ENCODE measurements at places on chromosomes 3 and 15.

- no peak for DNase-seq
Measured at GRCh38 chr3:31288224-31288623, 244.5 kb upstream of the STT3B start.

GRCh38 chr3:161233557-161233956 lies 12.4 kb downstream of the NMD3 start:
- no peak for DNase-seq

DNA sequence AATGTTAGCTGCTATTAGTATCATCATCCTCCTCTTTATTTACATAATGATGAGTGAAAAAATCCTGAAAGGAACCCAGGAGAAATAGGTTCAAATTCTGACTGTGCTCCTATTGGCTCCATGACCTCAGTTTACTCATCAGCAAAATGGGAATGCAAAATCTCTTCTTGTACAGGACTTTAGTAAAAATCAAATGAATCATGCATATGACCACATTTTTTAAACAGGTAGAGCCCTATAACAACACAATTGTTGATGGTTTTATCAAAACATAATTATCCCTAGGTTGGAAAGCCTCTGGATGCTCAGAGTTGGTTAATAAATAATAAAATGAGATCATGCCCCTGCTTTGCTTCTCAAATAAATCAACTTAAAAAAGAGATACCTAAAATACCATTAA lies 16.0 kb upstream of the NR2F2 start:
- no peak for DNase-seq

GRCh38 chr3:50337175-50337861 lies 3.3 kb downstream of the RASSF1 start:
- DNase-seq, result peak; percentile 100

- no peak for DNase-seq
Measured at GRCh38 chr3:184748219-184749135, 36.6 kb upstream of the MAGEF1 start.

DNA sequence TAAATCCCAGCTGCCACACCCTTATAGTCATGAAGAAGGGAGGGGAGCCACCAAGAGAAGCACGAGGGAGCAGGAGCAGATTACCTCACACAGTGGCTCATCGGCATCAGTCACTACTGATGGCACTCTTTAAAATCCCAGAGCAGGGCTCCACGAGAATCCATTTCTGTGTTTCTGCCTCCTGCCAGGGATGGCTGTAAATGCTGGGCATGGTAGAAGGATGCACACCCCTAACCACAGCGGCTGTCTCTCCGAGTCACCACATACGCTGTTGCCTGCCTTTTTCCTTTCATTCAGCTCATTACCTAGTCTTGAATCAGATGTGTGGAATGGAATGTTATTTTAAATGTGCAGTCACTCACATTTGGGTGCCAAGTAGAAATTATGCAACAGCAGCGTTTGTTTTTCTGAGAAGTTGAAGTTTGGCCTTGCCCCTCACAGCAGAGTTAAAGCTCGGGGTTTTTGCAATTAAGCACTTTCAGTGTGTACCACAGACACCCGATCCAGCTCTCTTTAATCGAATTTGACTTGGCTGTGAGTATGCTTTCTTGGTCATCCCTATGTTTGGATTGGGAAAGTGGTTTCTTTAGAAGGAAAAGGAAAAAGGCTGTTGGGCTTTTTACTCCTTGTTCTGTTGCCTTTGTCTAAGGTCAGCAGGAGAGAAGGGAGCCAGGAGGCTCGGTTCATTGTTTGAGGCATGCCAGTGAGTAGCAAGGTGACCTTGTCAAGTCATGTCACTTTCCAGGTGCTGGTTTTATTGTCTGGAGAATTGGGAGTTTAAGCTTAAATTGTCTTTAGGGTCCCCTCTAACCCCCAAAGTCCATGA lies 284.2 kb upstream of the TPM1 start:
- peak; percentile 84 for DNase-seq

- DNase-seq, result no peak
Measured at GRCh38 chr3:111151438-111151837, 79.8 kb downstream of the NECTIN3 start.

GRCh38 chr15:65827065-65827464 lies 35.0 kb upstream of the DENND4A start:
- no peak for DNase-seq

GRCh38 chr15:98241032-98241554 lies 280.6 kb downstream of the ARRDC4 start:
- DNase-seq, result no peak

DNA sequence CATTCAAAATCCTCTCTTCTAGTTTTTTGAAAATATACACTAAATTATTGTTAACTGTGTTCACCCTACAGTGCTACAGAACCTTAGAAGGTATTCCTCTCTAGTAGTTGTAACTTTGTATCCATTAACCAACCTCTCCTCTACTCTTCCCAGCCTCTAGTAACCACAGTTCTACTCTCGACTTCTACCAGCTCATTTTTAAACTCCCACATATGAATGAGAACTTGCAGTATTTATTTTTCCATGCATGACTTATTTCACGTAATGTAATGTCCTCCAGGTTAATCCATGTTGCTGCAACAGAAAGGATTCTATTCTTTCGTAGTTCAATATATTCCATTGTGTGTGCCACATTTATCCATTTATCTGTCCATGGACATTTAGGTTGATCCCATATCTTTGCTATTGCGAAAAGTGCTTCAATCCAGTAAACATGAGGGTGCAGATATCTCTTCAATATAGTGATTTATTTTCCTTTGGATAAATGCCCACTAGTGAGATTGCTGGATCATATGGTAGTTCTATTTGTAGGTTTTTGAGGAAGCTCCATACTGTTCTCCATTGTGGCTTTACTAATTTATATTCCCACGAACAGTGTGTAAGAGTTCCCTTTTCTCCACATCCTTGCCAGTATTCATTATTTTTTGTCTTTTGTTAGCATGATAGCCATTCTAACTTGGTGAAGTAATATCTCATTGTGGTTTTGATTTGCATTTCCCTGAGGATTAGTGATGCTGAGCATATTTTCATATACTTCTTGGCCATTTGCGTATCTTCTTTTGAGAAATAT lies 113.7 kb upstream of the SMAD3 start:
- no peak for DNase-seq

DNA sequence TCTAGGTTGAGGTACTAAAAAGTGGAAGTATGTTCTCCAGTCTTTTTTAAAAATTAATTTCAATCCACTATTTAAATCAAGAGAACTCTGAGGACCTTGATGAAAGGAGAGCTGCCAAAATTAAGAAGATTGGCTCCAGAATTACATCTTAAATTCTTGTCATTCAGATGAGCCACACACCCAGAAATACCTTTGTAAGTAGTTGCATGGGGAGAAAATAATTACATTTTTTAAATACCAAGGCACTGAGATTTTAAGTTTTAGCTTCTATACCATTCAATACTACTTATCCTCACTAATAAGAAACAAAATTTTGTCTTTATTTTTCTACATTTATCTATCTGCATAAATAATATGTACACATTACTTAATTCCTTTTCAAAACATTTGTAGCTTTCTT lies 1132.8 kb downstream of the OTOL1 start:
- DNase-seq, result no peak

GRCh38 chr15:92958105-92958504 lies 58.0 kb downstream of the CHD2 start:
- DNase-seq, result no peak

DNA sequence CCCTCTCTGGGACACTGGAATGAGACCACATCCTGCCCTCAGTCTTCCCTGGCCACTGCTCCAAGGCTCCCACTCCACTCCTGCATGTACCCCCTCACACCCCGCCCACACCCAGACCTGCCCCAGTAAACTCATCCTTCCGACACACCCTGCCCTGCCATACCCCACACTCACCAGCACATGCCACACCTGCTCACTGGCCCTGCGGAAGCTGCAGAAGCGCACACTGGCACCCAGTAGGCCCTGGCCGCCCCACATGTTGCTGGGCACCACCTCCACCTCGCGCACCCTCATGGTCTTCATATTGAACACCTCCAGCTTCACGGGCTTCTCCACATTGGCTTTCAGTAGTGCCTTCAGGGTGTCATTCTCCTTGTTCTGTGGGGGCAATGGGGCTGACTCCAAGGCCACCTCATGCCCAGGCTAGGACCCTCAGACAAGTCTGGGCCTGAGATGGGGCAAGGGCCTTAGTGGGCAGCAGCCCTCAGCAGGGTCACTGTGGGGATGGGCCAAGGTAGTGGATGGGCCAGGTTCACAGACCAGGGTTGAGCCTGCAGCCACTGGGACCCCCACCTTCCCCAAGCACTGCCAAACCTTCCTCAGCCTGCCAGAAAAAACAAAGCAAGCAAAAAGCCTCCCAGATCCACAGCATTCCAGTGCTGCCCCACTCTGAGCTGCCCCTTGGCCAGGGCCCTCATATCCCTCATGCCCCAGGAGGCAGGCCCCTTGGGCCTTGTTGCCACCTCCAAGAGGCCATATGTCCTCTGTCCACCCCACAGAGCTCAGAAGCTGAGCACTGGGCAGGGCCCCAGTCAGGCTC lies 4.7 kb downstream of the GORASP1 start:
- DNase-seq, result no peak

DNA sequence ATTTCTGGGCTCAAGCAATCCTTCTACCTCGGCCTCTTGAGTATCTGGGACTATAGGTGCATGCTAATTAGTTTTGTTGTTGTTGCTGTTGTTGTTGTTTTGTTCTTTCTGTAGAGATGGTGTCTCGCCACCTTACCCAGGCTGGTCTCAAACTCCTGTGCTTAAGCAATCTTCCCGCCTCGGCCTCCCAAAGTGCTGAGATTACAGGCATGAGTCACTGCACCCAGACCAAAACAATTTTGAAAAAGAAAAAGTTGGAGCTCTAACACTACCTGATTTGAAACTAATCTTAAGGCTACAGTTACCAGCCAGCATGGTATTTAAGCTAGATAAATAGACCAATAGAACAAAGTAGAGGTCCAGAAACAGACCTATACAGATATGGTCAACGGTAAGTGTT lies 29.8 kb downstream of the KPNA1 start:
- DNase-seq, result no peak

DNA sequence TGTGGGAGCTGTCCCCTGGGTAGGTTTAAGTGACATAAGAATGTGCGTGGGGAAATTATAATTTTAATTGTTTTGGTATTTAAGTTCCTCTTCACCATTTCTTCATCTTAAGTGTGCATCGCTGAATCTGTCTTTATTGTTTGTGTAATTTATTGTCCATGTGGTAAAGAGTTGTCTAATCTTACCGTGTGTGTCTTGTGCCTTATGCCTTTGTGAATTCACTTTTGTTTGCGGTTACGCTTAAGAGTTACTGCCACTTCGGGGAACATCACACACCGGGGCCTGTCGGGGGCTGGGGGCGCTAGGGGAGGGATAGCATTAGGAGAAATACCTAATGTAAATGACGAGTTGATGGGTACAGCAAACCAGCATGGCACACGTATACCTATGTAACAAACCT lies 767 bp downstream of the WDR48 start:
- no peak for DNase-seq

DNA sequence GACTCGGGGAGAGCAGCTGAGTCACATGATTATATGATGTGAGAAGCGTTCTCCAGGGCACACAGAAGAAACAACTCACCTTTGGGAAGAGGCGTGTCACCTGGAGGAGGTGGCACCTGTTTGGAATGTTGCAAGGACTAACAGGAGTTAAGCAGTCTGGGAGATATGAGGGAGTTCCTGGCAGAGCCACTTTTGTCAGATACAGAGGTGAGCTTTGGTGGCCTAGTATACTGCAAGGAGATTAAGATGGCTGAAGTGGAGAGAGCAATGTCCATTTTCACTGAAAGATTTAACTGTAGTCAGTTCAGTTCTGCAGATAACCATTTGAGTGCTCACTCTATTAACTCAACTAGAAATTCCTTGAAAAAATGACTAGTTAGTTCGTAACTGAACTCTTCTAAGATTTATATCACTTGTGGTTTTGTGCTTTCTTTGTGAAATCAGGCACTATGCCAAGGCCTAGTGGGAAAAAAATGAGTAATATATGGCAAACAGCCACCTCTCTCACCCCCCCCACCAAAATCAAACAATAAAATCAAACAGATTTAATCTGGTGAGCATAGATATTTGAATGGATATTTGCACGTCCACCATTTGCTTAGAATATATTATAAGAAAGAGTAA lies 61.3 kb downstream of the CRYBG3 start:
- DNase-seq, result no peak

GRCh38 chr15:22933641-22934061 lies 46.5 kb downstream of the CYFIP1 start:
- DNase-seq, result no peak

- no peak for DNase-seq
Measured at GRCh38 chr3:39332525-39332924, 3.0 kb downstream of the CCR8 start.

DNA sequence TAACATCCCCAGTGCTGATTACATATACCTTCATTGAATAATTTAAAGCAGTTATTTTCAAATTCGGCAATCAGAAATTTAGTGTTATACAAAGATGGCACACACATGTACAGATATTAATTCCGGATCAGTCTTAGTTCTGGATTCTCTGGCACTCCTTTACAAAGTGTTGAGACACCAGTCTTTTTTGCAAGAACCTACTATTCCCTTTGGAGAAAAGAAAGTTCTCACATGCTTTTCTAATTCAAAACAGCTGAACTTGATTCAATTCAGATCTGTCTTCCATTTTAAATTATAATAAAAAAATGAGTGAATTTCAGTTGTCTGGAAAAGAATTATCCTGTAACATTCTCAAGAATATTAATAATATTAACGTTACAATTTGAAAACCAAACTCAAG lies 20.4 kb downstream of the CCDC191 start:
- DNase-seq, result no peak

DNA sequence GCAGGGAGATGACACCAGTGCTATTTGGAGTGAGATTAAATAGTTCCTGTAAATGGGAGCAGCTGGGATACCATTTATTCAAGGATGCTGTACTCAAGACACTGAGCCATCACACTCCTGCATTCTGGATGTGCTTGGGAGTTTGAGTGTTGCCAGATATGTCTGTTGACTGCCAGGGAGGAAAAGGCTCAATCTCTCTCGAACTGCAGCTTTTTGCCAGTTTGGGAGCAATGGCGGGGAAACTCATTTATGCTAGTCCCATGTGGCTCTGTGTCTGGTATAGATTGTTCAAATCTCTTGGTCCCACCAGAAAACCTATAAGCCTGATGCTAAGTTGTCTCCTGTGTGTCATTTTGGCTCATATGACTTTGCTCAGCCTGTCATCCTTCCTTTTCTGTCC lies 363.6 kb downstream of the WDR72 start:
- no peak for DNase-seq

GRCh38 chr15:50107591-50108408 lies 11.2 kb downstream of the ATP8B4 start:
- no peak for DNase-seq

DNA sequence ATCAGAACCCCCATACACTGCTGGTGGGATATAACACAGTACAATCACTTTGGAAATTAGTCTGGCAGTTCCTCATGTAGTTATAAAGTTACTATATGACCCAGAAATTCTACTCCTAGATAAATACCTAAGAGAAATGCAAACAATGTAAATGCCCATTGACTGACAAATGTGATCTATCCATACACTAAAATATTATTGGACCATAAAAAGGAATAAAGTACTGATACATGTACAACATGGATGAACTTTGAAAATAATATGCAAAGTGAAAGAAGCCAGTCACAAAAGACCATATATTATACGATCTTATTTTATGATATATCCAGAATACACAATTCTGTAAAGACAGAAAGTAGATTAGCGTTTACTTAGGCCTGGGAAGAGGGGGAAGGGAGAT lies 7.8 kb downstream of the IMPG2 start:
- no peak for DNase-seq

GRCh38 chr3:37779289-37780152 lies 82.2 kb upstream of the CTDSPL start:
- DNase-seq, result no peak

GRCh38 chr3:124937049-124937448 lies 2.5 kb upstream of the MUC13 start:
- no peak for DNase-seq

- DNase-seq, result no peak
Measured at GRCh38 chr15:63460210-63461155, 43.9 kb upstream of the USP3 start.

All from sigmoid colon (tissue), 7 donors.